HuH-7 (cell line): ENCODE measurements at places on chromosomes 3 and 15.

- no peak for DNase-seq
Measured at GRCh38 chr15:56812961-56813360, 79.7 kb upstream of the ZNF280D start.

DNA sequence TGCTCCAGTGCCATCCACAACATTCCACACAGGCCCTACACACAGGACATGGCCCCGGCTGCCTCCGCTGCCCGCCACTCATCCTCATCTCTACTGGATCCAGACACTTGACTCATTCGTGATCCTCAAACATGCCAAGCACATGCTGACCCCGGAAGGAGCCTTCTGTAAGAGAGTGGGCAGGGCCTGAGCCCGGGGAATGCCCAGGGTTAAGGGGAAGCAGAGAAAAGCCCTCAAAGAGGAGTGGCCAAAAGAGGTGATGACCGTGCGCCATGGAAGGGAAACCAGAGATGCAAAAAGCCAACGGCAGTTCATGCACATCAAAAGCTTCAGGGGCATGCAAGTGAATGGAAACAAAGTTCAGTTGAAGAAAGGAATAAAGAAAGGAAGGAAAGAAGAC is 46.1 kb downstream of the RFTN1 start:
- no peak for DNase-seq

DNA sequence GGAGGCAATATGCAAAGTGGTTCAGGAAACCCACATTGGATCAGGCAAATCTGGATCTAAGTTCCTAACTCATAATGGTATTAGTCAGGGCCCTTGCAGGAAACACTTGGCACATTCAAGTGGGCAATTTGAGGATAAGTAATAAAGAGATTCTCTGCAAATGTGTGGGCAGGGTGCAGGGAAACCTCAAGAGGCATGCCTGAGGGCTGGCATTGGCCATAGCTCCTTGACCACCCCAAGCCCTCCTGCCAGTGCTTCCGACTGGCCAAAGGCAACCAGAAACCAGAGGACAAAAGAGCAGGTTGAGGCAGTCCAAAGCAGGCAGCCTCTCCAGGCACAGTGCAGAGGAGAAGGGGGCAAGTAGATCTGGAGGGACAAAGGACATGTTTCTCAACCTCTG is 130.8 kb upstream of the SNTN start:
- no peak for DNase-seq

- DNase-seq, result no peak
Measured at GRCh38 chr3:155079468-155079745, 712 bp upstream of the MME start.

DNA sequence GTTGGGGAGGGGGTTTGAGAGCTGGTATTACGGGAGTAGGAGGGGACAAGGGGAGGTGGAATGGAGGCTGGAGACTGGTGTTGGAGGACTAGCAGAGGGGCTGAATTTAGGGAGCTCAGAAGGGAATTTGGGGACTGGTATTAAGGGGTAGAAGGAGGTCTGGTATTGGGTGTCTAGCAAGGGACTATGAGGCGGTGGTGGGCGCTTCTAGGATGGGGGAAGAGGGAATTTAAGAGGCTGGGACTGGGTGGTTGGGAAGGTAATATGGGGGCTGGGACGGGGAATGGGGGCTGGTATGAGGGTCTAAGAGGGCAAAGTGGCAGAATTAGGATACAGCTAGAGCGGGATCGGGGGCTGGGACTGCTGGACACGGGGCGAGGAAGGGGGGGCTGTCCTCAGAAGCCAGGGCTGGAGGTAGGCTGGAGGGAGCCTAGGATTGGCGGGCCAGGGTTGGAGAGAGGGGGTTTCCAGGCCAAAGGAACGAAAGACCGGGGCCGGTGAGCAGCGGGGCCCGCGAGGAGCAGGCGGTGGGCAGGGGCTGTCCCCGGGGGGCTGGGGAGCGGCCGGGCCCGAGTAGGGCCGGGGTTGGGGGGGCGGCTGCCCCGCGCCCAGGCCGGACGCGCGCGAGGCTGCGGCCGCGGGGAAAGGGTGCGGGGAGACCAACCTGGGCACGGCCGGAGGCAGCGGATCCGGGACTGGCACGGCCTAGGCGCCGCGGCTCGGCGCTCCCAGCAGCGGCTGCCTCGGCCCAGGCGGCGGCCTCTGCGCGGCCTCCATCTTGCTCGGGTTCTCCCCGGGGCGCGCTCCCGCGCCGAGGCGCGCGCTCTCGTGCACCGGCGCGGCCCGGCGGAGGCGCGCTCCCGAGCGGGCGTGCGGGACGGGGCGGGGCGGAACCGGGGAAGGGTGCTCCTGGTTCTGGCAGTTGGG is at the start of gene LHFPL4:
Gene LHFPL4 (minus strand): TSS at position 802 of the 927 bp plus-strand sequence. CDS start 1,143 bp downstream, outside the sequence.
- no peak for DNase-seq

DNA sequence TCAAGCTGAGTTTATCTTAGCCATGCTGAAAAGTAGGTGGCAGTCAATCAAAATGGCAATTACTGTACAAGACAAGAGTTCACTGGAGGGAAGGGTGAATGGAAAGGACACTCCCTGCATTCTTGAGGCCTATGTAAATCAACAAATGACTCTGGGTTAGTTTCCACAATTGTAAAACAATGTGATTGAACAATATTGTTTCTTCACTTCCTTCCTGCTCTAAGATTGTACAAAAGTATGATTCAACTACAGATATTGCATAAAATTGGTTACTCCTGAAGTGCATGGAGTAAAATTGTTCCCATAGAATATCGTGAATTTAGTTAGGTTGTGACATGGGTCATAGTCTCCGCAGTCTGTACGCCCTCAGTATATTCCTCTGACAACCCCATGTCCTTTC is 277.6 kb downstream of the LPP start:
- DNase-seq, result peak; percentile 10

DNA sequence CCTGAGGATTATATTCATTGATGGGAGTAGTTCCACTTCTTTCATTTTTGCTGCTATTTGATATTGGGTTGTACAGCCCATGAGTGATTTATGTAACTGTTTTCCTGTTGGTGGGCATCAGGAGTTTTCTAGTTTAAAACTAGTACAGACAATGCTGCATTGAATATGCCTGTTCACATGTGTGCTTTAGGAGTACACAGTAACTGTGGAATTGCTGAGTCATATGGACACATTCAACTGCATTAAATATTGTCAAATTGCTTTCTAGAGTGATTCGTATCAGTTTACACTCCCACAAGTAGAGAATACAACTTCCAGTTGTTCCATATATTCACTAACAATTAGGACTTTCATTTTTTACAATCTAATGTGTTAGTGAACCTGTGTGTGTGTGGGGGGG is 59.8 kb upstream of the THSD4 start:
- no peak for DNase-seq

GRCh38 chr15:27091270-27091940 is 120.4 kb downstream of the GABRG3 start:
- DNase-seq, result no peak

DNA sequence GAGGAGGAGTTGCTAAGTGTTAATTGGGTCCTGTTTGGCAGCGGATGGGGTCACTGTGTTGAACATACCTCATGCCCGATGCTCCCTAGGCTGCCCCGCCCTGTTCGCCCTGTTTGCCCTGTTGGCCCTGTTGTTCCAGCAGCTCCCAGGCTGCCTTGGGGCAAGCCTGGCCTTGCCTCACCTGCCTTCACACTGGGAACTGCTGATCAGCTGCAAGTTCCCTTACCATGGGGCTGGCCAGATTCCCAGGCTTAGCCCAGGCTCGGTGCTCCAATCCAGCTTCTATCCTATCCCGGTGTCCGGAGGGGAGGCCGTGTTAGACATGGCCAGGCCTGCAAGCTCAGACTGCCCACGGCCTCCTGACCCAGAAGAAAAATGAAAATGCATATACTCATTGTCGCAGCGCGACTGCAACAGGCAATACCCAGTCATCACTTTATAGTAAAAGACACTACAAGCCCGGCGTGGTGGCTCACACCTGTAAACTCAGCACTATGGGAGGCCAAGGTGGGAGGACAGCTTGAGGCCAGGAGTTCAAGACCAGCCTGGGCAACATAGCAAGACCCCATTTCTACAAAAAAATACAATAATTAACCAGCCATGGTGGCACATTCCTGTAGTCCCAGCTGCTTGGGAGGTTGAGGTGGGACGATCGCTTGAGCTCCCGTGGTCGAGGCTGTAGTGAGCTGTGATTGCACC is 42.9 kb upstream of the ZNF710 start:
- no peak for DNase-seq

DNA sequence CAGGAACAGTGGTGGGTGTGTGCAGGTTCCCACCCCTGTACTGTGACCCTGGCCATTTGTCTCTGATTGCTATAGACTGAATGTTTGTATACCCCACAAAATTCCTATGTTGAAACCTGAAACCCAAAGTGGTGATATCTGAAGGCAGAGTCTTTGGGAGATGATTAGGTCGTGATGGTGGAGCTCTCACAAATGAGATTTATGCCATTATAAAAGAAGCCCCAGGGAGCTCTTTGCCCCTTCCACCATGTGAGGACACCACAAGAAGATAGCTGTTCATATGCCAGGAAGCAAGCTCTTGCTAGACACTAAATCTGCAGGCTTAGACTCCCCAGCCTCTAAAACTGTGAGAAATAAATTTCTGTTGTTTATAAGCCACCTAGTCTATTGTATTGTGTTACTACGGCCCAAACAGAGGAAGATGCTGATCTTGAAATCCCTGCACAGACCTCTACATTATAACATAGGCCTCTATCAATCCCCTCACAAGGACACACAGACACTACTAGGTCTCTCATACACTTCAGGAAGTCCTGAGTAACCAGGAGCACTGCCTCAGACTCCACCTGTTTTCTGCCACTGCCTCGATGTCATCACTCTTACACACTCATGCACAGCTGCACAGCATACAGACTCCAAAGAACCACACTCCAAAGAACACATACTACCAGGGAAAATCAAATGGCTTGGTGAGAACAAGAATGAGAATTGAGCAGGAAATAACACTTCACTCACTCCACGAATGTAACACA is 14.7 kb downstream of the IGSF11 start:
- no peak for DNase-seq

GRCh38 chr3:140433431-140433830 is 244.4 kb upstream of the TRIM42 start:
- no peak for DNase-seq

DNA sequence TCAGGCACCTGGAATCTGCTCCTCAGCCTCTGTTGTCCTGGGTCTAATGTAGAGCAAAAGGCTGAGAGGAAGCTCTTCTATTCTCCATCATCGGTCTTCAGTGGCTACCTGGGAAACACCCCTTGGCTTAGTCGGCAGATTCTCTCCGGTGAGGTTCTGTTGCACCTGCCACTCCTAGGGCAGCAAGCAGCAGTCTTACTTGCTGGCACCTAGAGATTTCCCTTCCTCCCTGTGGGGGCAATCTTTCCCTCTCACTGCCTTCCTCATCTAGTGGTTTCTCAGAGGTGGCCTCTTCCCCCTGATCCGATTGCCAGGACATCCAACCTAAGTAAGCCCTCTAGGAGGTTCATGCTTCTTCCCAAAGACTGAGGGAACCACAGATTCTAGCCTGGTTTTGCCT is 60.8 kb downstream of the PLS1 start:
- DNase-seq, result no peak

GRCh38 chr3:34533451-34533850 is 735.0 kb downstream of the PDCD6IP start:
- no peak for DNase-seq

GRCh38 chr3:48034000-48034516 is 17.8 kb upstream of the MAP4 start:
- no peak for DNase-seq

DNA sequence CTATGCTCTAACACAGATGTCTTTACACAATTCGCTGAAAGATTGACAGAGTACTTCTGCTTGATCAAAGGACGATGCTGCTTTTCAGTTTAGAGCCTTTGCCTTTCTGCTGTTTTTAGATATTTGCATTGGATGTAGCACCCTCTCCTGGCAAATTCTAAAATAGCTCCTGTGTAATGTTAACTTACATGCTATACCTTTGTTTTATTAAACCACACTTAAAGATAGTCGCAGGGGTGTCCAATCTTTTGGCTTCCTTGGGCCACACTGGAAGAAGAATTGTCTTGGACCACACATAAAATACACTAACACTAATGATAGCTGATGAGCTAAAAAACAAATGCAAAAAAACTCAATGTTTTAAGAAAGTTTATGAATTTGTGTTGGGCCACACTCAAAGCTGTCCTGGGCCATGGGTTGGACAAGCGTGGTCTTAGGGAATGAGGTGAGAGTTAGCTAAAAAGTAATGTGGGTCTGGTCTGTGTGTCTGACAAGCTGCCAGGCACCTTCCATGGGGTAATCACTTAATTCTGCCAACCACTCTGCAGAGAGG is 62.9 kb downstream of the ATG7 start:
- peak; percentile 50 for DNase-seq

DNA sequence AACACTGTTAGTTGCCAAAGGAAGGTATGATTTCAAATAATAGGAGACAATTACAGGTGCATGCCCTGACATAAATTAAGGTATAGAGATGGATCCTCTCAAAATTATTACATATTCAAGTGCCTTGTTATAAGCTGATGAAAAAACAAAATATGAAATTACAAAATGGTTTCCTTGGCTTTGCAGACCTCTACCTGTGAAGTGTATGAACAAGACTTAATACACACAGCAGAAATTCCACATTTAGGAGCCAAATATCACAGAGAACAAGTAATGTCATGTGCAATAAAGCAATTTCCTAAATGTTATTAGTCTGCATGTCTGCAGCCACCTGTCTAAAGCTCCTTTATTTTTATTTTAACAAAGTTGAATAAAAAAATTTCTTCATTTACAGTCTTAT is 151.5 kb downstream of the ALCAM start:
- DNase-seq, result no peak

DNA sequence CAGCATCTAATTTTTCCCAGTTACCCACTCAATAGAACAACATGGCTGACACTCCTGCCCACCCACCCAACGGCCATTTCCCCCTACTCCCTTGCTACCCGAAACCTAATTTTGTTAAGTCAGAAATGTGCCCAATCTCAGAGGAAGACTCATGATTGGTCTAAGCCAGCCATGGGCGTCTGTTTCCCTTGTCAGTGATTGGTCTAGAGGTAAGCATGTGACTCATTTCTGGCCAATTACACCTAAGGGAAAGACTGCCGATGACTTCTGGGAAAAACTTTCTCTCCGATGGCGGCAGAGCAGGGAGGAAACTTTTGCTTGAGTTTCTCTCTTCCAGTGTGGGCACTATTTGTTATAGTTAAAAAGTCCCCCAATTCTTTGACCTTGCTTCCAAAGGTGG is 72.9 kb downstream of the RPLP1 start:
- no peak for DNase-seq

DNA sequence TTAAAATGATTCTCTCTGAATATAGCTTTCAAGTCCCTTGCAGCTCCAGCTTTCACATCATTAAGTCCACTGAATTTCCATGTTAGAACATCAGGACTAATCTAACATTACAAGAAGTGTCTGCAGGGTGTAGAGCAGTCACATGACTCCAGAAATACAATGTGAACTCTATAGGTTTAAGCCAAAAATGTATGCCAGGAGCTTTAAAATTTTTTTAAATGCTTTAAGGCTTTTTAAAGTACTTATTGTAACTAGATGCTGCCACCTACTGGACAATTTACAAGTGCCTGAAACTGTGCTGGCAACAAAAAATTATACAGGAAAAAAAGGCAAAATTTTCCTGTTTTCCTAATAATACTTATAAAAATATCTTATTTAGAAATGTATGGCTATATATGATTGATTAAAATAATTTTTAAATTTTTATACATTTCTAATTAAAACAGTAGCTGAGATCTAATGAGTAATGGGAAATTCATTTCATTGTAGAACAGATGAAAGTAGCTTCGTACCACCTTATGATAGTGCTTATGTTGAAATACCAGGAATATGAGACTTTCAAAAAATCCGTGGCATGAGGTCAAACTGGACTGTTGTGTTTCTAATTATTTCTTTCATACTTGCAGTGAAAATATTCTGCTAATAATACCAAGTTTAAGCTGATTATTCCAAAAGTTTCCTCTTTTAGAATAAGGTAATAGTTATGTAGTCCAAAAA is 25.7 kb downstream of the FSIP1 start:
- no peak for DNase-seq
